ENCODE measurements at places on chromosomes 1 and 21.
A peak's percentile ranks its signal among the peaks of the same experiment; 100 is the strongest.

DNA sequence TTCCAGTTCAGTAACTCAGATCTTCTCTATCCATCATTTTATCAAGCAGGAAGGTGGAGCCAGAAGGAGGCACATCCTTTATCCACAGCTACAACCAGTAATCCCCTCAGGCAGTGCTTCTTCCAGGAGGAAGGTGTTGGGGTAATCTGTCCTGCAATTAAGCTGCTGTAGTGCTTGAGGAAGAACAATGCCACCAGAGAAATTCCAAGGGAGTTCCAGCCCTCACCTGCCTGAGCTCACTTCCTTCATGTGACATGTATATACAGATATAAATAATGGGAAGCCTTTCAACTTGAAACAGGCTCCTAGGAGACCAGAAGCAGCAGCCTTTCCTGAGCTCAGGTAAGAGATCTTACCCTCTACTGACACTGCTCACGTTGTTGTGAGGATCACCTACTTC is 2.2 kb upstream of the IL20 start:
- no peak for DNase-seq

GRCh38 chr1:3942416-3943122 is 42.5 kb upstream of the C1orf174 start:
- DNase-seq = no peak

DNA sequence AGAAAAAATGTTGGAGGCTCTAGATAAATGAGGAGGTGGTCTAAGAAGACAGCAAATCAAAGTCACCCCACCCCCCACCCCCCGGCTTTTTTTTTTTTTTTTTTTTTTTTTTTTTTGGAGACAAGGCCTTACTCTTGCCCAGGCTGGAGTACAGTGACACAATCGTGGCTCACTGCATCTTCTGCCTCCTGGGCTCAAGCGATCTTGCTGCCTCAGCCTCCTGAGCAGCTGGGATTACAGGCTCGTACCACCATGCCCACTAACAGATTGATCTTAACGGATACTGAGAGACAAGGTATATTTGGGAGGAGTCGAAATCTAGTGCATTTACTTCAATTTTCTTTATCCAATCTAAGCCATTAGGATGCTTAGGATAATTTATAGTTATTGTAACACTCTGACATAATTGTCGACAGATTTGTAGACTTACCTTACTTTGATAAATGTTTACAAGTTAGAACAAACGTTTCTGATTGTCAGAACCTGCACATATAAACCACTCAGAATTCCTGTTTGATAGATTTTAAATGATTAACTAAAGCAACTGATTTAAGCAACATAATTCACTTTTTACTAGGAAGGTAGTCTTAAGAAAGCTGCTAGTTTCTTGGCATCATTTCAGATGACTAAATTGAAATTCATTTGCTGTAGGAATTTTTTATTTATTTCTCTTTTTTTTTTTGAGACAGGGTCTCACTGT is 33.7 kb upstream of the NBL1 start:
- DNase-seq = no peak

DNA sequence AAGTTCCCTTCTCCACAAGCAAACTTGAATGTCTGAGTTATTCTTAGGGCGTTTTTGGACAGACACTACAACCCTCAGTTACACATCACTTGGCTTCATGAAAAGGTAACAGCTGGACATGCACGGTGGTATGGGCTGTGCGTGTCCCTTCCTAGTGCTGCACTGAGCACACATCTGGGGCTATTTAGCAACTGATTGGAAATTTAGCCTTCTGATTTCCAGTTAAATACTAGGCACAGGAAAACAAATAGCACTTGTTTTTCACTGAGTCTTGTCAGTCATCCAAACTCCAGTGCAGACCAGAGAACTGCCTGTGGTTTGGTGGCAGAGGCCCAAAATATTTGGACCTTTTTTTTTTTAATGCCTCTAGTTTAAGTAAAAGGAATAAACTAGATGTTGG is 134.7 kb downstream of the TGFBR3 start:
- DNase-seq = no peak

- no peak for DNase-seq
Measured at GRCh38 chr21:39633770-39634181, 21.0 kb downstream of the B3GALT5 start.

DNA sequence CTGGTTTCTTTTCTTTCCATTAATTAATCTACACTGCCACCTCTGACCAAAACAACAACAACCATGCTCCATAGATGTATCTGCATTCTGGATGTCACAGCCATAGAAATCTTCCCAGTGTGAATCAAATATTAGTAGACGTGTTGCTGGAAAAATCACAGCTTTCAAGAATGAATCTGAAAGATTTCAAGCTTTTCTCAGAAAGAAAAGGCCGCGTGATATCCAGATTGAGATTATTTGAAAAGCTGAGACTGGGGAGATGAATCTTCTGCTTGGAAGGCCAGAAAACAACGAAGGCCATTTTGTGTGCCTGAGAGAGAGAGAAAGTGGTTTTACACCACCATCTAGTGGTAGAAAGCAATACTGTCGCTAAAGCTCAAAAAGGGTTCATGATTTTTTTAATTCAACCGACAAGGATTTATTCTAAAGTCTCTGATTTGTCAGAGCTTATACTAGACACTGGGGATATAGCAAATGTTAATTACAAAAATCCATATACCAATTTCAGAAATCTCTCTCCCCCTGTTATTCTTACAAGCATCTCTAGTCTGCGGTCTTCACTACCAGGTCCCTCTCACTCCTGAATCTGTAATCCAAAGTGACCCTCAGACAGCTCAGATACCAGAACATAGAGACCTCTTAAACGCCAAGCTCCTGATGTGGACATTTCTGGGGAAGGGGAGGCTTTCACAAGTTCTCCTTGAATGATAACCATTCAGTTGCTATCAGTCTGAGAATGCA is 87.5 kb upstream of the SGIP1 start:
- DNase-seq = peak; percentile 78

GRCh38 chr1:7375329-7375728 is 395.8 kb upstream of the VAMP3 start:
- no peak for DNase-seq

GRCh38 chr1:114208714-114209113 is 55.0 kb upstream of the SYT6 start:
- DNase-seq = no peak

GRCh38 chr1:243730487-243731150 is 119.4 kb downstream of the AKT3 start:
- DNase-seq = no peak

DNA sequence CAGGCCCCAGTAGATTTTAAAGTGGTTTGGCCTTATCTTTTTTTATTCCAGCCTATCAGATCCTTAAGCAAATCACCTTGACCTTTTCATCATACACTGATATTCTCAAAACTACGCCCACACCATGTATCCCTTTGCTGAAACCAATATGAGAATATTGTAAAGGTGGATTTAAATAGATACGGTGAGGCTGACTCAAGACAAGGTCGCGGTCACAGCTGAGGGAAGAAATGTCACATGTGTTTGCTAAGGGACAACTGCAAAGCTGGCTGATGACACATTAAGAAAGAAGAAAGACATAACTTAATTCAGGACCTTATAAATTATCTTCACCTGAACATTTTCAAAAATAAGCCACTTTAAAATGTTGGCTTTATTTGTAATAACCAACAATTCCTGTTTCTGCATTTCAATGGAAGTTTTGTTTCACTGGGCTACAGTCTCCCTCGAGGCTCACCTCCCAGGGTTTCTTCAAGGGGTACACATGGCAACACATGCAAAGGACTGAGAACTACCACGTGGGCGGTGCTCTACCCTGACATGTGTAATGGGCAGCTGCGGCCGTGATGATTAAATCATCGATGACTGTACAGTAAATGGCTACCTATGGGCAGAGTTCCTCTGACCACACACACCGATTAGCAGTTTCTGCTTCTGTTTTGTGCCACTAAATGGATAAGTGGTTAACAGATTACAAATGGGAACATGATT is 189.5 kb downstream of the SIPA1L2 start:
- no peak for DNase-seq

GRCh38 chr21:34983680-34984086 is 65.4 kb downstream of the RUNX1 start:
- DNase-seq = peak; percentile 74

- DNase-seq = no peak
Measured at GRCh38 chr1:7675431-7676273, 95.4 kb upstream of the VAMP3 start.

DNA sequence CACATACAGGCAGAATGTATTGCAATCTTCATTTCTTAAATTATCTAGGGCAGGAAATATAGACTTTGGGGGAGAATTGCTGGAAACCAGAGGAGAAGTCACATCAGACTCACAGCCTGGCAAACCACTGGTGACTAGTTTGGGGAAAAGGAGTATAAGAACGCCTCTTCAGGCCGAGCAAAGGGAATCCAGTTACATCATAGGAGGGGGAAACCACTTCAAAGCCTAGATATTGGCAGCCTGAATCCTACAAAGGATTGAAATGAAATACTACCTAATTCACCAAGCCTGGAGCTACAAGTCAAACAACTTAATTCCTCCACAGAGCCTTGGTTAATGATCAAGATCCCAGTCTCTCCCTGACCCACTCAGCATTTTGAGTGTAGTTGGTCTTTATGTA is 121.7 kb downstream of the SLC30A10 start:
- DNase-seq = no peak

DNA sequence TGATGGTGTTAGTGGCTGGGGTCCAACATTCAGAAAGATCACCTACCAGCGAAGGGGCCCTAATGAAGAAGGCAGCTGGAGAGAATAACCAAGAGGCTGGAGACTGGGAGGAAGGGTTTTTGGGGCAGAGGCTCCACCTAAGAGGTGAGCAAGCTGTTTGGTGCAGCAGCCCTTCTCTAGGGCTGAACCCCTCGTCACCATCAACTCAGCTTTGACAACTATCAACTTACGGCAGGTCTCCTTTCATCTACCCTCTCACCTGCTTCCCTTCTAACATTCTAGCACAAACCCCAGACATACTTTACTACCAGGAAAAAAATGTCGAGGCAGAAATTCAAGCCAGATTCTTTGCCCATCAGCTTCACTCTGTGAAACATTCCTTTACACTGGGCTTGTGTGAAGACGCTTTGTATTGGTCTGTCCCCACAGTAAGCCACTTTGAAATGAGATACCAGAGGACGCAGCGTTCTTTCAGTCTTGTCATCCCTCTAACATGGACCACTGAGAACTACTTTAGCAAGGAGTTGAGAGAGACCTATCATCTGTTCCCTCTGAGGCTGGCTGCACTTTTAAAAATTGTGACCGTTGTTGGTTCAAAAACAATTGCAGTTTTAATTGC is 84.6 kb downstream of the RAVER2 start:
- DNase-seq = no peak

Data from activated CD4-positive, alpha-beta T cell treated with anti-CD3 and anti-CD28 coated beads, Interleukin-2, Interleukin-4, amounts not matched to agents 100 ng/mL and 50 ng/mL, durations not matched to agents 16 hours and 8 hours (primary cell).